Renal cortical epithelial cell (primary cell): ENCODE measurements at places on chromosomes 3 and 15.
A peak's percentile ranks its signal among the peaks of the same experiment; 100 is the strongest.

DNA sequence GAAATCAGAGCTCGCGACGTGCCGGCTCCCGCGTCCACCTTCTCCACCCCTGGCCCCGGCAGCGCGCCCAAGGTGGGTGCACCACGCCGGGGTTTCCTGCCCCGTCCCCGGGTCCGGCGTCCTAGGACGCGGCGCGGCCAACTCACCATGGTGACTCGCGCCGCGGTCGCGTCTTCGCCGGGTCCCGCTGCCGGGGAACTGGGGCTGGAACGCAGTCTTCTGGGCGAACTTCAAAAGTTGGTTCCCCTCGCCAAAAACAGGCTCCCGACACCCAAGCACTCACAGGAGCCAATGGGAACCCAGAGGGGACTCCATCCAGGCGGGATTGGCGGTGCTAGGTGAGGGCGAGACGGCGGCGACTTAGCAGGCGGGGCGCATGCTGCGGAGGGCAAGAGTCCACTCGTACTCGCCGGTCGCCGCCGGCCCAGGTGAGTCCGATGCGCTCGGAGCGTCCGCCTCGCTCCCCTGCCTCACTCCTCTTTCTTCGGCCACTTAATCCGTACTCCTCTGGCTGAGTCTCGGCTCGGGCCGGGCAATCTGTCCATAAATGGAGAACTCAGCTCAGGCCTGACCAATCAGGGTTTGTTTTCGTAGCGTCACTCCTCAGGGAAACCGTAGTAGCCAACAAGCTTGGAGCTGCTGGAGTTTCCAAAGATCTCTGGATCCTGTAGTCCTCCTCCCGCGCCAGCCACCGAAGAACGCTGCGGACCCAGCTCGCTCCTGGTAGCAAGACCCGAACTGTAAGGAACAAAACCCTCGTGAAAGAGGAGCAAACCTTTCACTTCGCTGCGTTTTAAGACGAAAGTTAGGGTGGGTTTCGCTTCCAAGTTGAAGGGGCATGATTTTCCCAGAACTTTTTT lies at the start of gene MYO1E:
MYO1E (minus strand) TSS at position 520 of the 860 bp plus-strand sequence; CDS start at position 149, 371 bp downstream.
- peak; percentile 98 for DNase-seq

- DNase-seq, result no peak
Observed at GRCh38 chr15:52745326-52746161, 44.6 kb downstream of the ONECUT1 start.

GRCh38 chr3:45923755-45924154 lies 19.5 kb upstream of the CXCR6 start:
- DNase-seq, result peak; percentile 72

- DNase-seq, result no peak
Observed at GRCh38 chr3:46536758-46537157, 29.3 kb downstream of the LRRC2 start.

- no peak for DNase-seq
Observed at GRCh38 chr3:54819946-54820345, 107.9 kb downstream of the LRTM1 start.

- DNase-seq, result no peak
Observed at GRCh38 chr3:141335531-141336061, 32.7 kb upstream of the ZBTB38 start.

DNA sequence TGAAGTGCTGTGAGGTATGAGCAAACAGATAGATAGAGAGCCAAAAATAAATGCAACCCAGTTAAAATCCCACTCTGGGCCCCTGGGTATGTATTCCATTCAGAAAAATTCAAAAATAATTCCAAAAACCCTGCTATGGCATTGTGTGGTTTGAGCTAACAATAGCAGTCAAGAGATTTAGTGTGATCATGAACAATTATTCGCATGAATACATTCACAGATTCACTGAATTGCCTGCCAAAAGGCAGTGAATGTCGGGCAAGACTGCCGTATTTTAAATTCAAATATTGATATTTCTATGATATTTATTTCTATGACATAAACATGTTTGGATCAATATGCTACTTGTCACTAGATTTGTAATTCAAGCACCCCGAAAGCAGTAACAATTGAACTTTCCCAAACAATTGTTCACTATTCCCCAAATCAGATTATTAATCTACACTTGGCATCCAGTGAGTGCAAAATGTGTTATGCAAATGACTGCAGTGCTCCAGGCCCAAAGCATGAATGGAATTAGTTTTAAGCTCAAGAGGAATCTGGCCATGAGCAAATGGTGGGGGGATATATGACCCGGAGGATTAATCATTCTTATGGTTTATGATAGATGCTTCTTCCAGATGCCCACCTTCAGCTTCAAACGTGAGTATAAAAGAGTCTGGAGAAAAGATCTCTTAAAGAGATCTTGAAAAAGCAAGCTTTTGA lies 417.0 kb upstream of the MEIS2 start:
- DNase-seq, result no peak

DNA sequence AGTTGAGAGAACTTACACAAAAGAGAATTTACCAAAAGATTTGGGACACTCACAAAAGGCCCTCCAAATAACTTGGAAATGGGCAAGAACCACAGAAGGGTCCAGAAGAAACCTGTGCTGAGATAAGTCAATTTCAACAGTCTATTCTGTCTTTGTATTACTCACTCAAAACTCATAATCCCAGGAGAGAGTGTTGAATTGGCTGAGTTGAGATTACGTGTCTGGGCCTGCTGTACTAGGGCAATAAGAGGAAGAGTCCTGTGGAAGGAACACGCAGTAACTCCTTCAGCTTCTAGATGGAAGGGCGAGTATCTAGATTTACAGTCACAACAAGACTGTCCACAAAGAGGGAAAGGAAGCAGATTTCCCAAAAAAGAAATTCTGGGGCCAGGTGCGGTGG lies 42.5 kb upstream of the DYNC1LI1 start:
- DNase-seq, result no peak

DNA sequence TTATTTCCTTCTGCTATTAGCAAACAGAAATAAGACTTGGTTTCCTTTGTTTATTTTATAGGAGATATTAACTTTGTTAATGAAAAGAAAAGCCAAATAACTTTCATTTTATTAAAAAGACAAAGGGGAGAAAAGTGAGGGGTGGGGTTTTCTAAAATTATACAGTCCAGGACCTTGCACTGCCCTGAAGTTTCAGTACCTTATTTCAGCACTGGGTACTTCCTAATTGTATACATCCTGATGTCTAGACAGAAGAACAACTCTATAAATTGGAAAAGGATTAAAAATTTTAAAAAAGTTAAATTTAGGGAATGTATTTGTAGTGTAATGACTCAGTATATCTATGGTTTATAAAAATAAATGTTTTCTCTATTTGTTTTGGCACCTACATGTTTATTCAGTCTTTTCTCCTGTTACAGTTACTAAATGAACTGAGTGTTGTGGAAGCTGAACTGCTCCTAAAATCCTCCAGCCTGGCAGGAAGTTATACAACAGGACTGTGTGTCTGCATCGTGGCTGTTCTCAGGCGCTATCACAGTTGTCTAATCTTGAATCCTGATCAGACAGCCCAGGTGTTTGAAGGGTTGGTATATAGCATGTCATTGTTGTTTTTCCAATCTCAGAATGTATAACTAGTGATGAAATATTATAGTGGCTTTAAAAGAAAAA lies 27.6 kb upstream of the P2RY13 start:
- no peak for DNase-seq

GRCh38 chr15:65374821-65375401 lies 2.9 kb downstream of the IGDCC3 start:
- DNase-seq, result peak; percentile 4

DNA sequence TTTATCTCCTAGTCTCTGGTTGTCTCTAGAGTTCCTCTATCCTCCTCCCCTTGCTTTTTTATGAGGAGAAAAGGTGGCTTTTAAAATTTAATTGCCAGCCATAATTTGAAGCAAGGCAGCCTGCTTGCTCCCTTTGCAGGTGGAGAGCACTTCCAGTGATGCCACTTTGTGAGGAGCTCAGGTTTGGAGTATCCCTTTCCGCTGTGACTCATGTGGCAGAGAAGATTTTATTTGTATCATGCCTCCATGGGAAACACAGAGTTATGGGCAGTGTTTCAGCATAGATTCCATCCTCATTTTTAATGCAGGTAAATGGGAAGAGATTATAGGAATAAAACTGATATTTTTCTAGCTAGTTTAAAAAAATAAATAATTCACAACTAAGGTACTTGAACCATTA lies 7.0 kb downstream of the PPM1L start:
- no peak for DNase-seq

DNA sequence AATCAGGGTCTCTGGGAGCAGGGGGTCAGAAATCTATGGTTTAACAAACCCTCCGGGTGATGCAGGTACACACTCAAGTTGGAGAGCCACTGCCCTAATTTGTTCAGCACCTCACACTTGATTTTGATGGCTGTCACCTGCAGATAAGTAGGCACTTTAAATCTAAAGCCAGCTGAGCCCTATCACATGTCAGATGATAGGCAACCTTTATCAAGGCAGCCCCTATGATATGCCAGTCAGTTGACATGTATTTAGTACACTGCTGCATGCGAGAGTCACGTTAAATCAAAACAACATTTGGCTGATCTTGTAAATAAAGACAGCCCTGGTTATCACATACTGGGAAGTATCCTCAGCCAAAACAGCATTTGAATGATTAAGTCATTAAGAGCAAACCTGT lies 104.4 kb upstream of the MCTP2 start:
- DNase-seq, result no peak

- no peak for DNase-seq
Observed at GRCh38 chr15:73748730-73749129, 4.4 kb downstream of the INSYN1 start.

DNA sequence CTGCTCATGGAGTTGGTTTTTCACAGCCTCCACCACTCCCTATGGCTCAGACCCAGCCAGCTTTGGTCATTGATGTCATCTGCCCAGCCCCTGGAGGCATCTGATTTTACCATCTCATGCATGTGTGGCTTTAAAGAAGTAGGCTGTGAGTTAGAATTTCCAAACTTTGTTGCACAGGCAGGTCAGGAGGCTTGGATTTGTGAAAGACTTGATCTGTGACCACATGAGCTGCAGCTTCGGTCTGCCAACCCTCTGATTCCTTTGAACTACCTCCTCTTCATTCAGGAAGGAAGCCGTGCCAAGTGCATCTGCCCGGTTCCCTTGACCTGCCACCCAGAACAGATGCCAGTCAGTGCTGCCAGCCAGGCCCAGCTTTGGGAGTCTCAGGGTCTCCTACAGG lies 9.2 kb downstream of the CTXND1 start:
- peak; percentile 78 for DNase-seq

DNA sequence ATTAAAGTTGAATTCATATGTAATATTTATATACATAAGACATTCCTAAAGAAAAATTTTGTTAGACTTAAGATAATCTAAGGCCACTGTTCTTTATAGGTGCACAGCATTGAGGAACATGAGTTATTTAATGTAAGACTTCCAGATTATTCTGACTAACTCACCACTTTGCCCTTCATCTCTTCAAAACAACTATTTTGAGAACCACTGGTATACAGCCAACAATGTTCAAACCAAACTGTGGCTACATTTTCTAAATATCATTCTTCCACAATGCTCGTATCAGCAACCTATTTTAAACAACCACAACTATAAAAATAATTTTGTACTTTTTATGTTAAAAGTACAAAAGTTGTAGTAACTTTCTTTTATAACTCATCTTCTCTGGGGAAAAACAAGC lies 199.8 kb upstream of the ALCAM start:
- DNase-seq, result no peak

DNA sequence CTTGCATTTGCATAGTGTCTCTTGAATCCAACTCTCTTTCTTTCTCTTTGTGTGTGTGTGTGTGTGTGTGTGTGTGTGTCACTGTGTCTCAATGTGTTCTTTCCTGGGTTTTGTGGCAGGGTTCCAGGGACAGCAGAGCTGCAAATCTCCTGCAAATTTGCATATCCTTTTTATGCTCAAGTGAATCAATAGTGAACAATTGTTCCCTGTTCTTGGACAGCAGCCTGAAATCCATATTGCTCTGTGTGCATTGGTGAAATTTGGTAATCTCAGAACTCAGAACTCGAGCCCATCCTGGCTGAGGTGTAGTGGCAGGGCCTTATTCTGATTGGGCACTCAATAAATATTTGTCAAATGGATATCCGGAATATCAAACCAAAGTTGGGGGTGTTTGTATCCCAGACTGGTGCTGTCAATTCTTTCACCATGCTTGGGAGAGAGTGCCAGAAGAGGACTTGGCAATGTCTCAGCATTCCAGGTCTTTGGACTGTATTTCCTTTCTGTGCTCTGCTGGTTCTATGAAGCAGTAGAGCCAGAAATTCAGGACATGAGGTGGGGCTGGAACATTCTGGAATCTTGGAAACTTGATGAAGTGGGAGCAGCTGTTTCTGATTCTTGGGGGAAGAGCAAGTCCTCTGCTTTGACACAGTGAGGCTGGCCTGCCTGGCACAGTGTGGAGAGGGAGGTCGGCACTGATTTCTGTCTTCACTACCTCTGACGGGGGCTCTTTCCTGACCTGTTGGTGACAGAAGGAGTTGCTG lies 380.6 kb upstream of the C2CD4B start:
- peak; percentile 82 for DNase-seq

DNA sequence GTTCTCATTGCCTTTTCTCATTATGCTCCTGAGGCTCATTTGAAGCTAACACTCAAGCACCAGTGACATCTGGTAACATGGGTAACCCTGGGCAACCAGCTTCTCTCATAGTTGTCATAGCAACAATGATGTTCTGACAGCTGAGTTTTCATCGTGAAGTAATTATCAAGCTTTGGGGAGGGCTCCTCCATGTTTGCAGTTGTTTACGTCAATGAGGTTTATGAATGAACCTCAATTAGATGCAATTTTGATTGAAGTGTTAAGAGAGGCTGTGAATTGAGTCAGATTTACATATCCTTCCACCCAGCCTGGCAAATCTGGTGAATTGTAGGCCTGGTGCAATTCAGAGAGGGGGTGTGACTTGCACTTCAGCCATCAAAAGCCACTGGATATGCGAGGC lies 119.3 kb upstream of the CHD2 start:
- no peak for DNase-seq

DNA sequence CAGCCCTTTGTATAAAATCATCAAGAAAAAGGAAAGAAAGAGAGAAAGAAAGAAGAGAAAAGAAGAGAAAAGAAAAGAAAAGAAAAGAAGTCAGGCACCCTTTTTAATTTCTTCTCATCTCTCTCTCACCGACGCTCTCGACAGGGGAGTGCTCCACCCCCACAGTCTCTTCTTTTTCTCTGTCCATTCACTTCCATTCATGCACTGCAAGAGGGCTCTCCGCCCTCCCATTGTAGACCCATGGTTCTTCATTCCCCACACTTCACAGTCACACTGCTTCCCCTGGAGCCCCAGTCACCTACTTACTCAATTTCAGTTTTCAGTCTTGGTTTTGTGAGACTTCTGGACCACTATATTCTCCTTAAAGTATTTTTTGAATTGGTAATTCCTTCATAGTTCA lies 254.7 kb downstream of the SOX2 start:
- DNase-seq, result no peak

- DNase-seq, result no peak
Observed at GRCh38 chr3:12369598-12369997, 80.7 kb downstream of the PPARG start.
